ENCODE measurements at places on chromosomes 16 and 17. TPM values are rescaled to one million over a fixed set of nuclear protein-coding genes. Genes with fewer than 3 reads are reported as not detected.
A peak's percentile ranks its signal among the peaks of the same experiment; 100 is the strongest.

GRCh38 chr17:75269844-75270217 lies 1.2 kb downstream of the MIF4GD start:
- no peak for DNase-seq

DNA sequence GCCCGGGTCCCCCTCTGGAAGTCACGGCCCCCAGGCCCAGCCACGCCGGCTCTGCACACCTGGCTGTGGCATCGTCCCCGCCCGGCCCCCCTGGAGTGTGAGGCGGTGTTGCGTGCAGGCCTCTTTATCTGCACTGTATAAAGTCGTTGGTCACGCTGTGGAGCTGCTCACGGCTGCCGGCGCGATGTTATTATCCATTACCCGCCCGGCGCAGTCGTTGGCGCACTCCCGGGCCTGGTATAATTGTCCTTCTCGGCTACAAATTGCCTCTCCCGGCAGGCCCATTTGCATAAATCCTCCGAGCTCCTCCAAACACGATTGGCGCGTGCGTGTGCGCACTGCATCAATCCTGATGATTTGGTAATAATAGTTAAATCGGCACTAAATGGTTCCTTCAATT lies 57.8 kb downstream of the BAHCC1 start:
- DNase-seq, result no peak

GRCh38 chr17:45404870-45405249 lies 27.8 kb downstream of the ARHGAP27 start:
- no peak for DNase-seq

GRCh38 chr16:76176616-76177015 lies 100.6 kb upstream of the CNTNAP4 start:
- DNase-seq, result no peak

DNA sequence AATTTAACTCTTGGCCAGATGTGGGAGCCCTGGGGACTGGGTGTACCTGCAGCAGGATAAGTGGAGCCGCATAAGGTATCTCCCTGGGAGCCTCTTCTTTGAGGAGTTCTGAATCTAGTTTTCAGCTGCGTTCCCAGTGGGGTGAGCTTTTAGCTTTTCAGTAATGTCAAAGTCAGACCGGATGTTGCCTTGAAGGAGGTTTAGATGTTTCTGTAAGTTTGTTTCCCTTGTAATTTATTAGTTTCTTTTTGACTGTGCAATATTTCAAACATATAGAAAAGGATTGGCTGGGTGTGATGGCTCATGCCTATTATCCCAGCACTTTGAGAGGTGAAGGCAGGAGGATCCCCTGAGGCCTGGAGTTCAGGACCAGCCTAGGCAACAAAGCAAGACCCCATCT lies 98.6 kb upstream of the EEF2KMT start:
- DNase-seq, result no peak

SLC6A2 gene
- total RNA-seq, result not detected

NT5C3B gene
- total RNA-seq, result 70.8 TPM

KRT39 gene
- not detected for total RNA-seq

ATP5PD gene
- 360 TPM for total RNA-seq

- no peak for DNase-seq
These were observed 11.7 kb upstream of the HS3ST3B1 start for GRCh38 chr17:14289162-14289561.

DNA sequence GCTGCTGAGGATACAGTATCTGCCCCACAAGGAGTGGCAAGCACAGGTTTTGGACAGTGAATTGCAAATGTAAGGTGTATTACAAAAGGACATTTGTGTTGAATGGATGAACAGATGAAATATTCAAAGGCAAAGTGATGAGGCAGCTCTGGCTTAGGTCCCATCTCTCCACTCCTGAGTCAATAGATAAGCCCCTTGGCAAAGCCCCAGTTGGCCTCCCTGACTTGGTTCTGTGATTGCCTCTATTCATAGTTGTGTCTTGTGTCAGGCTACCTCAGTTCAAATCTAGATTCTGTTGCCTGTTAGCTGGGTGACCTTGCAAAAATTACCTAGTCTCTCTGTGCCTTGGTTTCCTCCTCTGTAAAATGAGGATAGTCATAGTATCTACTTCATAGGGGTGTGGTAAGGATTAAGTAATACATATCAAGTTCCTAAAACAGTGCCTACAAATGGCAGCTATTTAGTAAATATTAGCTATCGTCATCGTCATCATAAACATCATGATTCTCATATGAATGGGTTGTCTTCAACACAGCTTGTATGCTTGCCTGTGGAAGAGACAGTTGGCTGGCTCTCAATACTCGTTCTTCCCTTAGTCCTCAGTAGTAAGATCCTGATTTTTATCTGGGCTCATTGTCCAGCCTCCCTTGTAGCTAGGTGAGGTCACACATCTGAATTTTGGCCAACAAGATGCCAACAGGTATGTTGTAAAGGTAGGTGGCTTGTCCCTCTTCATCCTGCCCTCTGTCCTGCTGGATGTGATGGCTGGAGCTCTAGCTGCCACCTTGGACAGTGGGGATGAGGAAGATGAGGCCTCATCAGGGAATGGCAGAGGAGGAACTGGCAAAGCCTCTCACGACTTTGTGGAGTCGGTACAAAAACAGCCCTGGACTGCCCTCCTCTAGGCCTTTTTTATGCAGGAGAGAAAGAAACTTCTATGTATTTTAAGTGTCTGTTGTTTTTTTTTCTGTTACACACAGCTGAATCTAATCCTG lies 2.1 kb upstream of the MFAP4 start:
- DNase-seq, result no peak

DNA sequence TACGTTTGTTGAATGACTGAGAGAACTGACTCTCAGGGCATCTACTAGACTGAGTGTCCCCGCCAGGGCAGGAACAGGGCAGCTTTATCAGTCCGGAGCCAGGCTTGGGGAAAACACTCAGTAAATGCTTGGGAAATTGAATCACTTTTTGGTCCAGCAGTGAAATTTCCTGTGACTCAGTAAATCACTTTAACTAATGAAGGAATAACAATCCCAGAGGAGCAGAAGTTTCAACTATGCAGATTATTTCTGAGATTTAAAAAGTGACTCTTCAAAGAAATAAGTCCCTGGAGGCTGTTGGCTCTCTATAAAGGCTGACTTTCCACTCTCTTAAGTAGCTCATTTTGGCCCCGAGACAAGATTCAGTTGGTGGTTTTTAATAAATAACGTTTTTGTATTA lies 101.8 kb downstream of the FOXL1 start:
- DNase-seq, result no peak

TRIM65 gene
- 28.6 TPM for total RNA-seq

DNA sequence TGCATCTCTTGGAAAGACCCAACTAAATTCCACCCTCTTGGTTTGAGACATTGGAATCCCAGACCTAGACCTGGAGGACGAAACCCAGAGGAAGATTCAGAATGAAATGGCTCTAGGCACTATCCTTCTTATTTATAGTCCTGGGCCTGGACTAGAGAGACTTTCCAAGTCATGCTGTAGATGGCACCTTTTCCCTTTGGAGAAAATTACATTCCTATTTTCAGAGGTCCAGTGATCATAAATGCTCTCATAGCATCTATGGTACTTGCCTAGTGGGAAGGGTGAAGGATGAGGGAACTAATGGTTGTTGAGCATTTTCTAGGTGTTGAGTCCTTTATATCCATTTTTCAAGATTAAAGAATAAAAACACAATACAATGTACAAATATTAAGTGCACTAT lies 37.1 kb downstream of the SPACA3 start:
- DNase-seq, result no peak

GRCh38 chr16:1535391-1536291 lies 2.2 kb downstream of the TMEM204 start:
- DNase-seq, result no peak

ZNF629 gene
- total RNA-seq, result 14.0 TPM

DNA sequence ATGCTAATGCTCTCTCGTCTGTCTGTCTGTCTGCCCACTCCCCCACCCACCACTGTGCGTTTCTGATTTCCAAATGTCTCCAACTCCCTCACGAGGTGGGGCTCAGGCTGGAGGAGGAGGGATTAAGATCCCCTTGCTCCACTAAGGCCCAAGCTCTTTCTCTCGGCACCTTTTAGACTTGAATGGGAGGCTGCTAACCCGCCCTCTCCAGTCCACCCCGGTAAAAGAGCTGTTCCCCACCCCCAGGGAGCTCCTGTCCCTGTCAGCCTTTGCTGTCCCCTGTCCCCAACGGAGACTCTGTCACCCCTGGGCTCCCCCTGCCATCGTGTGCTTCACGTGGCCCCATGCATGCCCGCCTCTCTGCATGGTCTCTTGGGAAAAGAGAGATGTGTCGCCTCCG lies 68.5 kb upstream of the PLCG2 start:
- no peak for DNase-seq

TOX3 gene
- total RNA-seq, result 5.5 TPM

MYL4 gene
- not detected for total RNA-seq

DNA sequence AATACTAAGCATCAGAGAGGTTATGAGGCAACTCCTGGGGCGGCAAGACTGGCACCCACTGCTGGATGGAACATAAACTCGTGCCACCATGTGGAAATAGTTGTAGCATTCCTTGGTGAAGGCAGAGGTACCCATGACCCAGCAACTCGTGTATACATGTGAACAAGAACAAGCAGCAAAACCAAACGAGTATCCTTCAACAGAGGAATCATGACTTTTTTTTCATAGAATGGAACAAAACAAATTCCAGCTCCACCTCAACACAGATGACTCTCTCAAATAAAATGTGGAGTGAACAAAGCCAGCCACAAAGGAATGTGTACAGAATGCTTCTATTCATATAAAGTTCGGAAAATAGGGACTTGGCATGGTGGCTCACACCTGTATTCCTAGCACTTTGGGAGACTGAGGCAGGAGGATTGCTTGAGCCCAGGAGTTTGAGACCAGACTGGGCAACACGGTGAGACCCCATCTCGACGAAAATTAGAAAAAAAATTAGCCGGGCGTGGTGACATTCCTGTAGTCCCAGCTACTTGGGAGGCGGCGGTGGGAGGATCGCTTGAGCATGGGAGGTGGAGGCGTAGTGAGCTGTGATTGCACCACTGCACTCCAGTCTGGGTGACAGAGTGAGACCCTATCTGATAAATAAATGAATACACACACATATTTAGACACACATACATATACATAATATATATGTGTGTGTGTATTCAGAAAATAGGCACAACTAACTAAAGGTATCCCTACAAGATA lies 35.3 kb downstream of the B9D1 start:
- DNase-seq, result peak; percentile 87

DNA sequence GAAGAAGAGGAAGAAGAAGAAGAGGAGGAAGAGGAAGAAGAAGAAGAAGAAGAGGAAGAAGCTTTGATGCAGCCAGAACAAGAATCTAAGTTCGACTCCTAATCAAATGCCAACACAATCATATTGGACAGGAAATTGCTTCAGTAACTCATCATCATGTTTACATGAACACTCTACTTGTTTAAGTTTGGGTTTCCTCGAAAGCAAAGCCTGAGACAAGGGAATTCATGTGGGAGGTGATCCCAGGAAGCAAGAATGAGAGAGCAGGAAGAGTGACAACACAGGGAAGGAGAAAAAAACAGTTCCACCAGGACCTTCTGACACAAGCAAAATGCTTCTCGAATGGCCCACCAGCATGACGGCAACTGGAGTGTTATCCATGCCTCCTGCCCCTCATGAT lies 279.0 kb downstream of the PMP22 start:
- DNase-seq, result no peak

CYB561 gene
- 18.0 TPM for total RNA-seq

- no peak for DNase-seq
These were observed 8.1 kb upstream of the NLRP1 start for GRCh38 chr17:5592382-5592781.

SMIM5 gene
- total RNA-seq, result 0.63 TPM

GRCh38 chr16:53643474-53643873 lies 60.2 kb downstream of the RPGRIP1L start:
- no peak for DNase-seq

BRIP1 gene
- total RNA-seq, result 12.6 TPM

GRCh38 chr17:69593351-69593715 lies 178.8 kb downstream of the MAP2K6 start:
- no peak for DNase-seq

GRCh38 chr17:62680541-62681052 lies 53.1 kb downstream of the MRC2 start:
- no peak for DNase-seq

All from epithelial cell of proximal tubule (primary cell).